ENCODE measurements at places on chromosomes 2 and 18.
A peak's percentile ranks its signal among the peaks of the same experiment; 100 is the strongest.

GRCh38 chr2:217415316-217415715 lies 555.5 kb upstream of the TNP1 start:
- DNase-seq: no peak

- no peak for DNase-seq
Measured at GRCh38 chr2:62736899-62737559, 31.5 kb downstream of the EHBP1 start.

- DNase-seq: no peak
Measured at GRCh38 chr2:100601661-100602060, 38.9 kb downstream of the PDCL3 start.

DNA sequence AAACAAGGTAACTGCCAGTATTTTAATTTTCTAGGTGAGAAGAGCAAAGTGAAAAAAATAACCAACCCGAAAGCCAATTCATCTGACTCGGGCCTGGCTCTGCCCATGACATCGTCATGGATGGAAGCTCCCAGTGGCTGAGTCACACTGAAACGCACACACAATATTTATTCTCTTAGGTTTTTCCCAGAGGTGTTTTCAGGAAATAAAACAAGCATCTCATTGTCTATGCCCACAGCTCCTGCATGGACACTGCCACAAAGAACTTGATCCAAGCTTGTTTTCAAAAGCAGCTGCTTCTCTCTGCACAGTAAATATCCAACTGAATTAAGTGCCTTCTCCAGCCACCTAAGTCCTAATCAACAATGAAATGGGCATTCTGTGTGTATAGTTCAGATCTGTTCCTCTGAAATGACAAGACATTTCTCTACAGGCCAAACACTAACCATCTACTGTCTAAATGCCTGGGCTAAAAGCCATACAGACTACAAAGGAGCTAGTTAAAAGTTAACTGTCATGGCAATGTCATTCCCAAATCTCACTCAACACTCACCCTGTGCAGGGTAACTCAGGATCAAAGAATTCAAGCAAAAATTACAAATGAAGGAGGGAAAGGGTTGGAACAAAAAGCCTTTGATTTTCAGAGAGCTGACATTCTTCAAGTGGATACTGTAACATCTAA lies 62.9 kb downstream of the RPL31 start:
- no peak for DNase-seq

GRCh38 chr2:187989925-187990623 lies 301.6 kb upstream of the GULP1 start:
- DNase-seq: no peak

DNA sequence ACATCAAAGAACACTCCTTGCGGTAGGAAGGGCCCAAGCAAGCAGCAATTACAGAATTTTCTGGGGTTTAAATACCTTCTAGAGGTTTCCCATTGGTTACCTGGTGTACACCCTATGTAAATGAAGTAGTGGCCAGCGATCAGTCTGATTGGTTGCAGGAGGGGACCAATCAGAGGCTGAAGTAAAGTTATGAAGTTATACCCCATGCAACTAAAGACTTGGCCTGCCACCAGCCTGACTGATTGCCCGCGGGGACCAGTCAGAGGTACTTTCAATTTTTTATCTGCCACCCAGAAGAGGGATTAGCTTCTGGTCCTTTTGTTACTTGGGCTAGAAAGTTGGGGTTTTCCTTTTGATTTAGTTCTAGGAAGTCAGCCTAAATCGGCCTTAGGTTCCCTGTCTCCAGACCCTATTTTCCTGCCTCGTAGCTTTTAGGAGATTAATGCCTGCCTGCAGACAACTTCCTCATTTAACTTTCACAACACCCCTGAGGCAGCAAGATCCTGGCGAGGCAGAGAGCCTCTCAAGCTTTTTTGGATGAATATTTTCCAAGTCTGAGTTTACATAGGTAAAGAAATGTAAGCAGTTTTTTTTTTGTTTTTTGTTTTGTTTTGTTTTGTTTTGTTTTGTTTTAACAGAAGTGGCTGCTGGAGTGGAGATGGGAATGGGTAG lies 1.5 kb upstream of the DGUOK start:
- DNase-seq: no peak

- DNase-seq: no peak
Measured at GRCh38 chr2:223989856-223990232, 32.6 kb downstream of the MRPL44 start.

DNA sequence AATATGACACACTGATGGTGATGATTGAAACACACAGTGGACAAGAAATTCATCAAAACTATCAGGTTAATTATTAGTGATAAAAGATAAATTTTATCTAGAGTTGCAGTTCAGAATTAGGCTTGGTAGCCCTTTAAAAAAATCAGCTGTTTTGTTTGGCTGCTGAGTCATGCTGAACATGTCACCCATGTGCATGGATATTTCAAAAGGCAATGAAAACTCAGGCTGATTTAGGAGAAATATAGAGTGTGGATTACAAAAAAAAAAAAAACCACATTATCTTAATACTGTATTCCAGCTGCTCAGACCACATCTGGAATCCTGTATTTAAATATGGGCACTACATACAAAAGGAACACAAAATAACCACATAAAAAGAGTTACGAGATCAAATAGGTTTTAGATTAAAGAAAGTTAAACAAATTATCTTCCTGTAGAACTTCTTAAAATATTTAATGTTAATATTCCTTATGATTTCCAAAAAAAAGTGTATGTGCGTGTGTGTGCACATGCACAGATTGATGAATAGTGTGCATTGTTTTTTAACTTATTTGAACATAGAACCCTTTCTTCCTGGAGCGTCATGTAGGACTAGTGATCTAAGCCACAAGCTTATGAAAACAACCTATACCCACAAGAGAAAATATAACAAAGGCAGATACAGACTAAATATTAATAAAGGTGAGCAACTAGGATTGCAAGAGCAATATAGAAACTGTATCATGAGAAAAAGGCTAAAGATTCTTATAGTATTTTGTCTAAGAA lies 186.2 kb downstream of the STK39 start:
- no peak for DNase-seq

DNA sequence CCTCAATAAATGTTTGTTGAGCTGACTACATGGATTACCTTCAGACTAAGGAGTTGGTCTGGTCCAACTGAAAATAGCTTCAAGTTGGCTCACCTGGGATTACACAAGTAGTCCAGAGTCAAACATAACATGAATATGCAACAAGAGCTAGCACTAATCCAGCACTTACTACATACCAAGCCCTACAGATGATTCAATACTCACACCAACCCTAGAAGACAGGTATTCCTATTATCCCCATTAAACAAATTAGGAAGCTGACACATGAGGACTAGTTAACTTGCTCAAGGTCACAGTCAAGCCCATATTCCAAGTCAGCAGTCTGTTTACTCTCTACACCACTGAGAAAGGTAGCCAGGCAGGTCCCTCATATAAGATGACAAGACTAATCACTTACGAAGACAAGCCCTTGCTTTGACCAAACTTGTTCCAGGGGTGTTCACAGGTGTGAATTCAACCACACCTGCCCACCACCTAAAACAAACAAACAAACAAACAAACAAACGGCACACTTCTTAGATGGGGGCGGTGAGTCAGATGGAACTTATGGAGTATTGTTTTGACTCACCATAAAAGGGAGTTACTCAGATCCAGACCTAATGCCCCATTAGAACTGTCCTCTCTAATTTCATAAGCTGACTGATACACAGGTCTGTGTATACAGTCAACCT lies 29.1 kb downstream of the TMEM131 start:
- no peak for DNase-seq

DNA sequence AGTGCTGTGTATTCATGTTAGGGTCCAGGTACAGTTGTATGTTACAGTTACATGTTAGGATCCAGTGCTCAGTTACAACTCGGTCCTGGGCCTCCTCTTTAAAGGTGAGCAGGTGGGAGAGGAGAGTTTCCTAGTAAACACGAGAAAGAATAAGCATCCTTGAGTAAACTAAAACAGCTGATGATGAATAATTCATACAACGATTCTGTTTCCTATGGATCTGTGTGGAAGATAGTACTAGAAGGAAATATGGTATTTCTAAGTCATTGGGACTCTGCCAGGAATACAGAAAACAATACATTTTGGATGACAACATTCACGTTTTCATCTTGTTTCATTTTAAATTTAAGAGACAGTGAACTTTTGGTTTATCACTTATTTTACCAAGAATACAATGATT lies 29.5 kb downstream of the SNTG2 start:
- no peak for DNase-seq

DNA sequence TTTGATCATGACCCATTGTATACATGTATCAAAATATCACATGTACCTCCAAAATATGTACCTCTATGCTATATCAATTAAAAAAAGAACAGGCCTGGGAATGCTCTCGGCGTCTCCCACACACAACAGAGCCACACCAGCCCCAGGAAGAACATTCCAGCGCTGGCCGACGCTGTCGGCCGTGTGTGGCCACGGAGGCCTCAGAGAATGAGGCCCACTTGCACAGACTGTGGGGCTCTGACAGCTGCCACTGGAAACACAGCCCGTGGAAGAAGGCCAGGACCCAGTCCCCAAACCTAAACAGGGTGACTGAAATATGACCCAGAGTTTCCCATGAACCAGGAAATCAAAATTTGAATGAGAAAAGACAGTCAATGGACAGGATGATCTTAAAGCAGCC lies 69.7 kb downstream of the EIPR1 start:
- DNase-seq: no peak

DNA sequence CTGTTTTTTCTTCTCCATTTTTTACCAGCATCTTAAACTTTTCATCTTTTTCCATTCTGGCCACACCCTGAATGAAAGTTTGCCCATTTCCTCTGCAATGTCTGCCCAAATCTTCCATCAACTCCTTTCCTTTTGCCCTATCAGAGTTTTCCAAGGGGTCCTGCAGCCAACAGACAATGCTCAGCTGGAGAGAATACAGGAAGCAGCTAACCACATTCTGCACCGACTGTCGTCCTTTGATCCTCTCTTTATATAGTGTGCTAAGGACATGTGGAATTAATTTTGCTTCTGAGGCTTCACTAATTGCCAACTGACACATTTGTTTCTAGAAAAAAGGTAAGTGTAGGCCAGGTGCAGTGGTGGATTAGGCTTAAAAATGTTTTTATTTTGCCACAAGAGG lies 50.5 kb upstream of the DLX2 start:
- DNase-seq: no peak

DNA sequence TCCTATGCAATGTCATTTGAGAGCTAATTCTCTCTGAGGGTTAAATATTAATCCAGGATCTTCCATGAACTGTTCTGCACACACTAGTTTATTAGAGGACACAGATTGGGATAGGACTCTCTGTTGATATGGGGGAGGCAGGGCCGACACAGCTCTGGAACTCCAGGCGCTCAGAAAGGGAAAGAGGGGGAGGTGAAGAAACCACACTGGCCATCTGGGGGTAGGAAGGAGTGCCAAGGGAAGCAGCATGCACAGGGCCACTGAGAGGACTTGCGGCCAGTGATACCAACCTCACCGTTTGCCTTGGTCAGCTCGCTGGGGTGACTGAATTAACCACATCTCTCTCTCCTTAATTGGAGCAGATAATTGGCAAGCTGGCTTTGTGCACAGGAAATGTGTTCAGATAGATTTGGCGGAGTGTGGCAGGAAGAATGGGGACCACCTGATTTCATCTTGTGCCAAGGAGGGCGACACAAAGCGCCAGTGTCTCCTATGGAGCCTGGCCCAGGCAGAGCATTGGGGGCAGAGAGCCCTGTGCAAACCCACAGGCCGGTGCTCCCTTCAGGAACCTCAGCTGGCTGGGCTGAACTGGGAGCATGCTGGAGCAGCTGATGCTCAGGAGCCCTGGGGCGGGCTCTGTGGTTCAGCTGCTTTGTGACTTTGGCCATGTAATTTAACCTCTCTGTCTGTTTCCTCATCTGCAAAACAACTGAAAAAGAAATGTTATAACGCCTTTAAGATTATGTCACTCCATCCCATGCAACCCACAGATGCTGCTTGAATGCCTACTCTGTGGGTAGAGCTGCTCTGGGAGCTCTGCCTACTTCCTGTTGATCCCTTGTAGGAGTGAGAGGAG lies 114.7 kb upstream of the STON1 start:
- no peak for DNase-seq

DNA sequence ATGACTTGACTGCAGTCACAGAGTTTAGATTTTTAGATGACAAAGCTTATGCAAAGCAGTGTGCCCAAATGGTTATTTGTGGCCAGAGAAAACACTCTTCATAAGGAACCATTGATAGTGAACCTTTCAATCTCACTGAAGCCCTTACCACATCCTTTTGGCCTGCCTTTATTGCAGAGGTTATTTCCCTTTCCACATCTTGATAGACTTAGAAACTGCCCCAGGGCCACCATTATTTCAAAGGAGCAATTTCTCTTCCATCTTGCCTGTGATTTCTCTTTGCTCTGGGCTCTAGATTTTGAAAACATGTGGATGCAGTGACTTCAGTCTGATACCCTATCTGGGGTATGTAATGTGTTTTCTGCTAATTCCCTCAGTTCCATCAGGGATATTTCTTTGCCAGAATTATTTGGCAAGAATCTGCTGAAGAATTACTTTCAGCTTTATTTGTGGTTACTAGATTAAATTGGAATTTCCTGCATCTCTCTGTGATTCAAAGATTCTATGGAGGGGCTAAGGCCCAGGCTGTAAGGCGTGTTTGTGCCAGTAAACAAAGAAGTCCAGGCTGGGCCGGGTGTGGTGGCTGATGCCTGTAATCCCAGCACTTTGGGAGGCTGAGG lies 51.0 kb downstream of the MOGAT1 start:
- DNase-seq: peak; percentile 27

DNA sequence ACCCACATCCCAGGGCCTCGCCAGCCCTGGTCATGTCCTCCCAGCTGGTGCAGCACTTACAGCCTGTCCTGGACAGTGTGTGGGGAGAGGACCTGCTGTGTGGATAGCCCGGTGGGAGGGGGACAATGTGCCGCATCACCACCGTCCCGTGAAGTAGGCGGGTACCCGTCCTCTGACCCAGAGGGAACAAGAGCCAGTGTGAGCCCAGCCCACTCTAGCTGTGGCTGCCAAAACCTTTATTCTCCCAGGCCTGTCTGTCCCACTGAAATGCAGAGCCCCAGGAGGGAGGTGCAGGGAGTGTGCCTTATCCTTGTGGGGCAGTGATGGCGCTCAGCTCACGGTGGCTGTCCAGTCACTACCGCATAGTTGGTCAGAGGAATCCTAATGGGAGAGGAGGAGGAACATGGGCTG lies 1.7 kb downstream of the TRAF3IP1 start:
- no peak for DNase-seq

GRCh38 chr2:195390686-195391321 lies 266.2 kb upstream of the SLC39A10 start:
- no peak for DNase-seq

- DNase-seq: no peak
Measured at GRCh38 chr2:231716666-231717280, 8.4 kb downstream of the PTMA start.
